ENCODE measurements at places on chromosomes 1 and 21.

DNA sequence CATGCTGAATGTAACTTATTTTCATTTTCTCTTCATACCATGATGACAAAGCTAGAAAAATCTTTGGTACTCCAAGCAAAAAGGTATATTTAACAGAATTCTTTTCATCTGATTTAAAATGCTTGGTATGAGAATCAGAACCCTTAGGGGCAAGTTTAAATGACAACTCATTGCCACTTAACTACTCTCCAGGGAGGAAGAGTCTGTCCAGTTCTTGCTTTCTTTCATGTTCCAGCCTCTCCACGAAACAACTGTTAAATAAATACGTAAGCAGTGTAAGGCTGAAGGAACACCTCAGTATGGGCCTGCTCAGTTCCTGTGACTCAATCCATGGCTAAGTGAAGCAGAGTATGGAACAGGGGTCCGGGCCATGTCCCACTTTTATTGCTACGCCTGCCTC lies 1.6 kb downstream of the LCE2A start:
- DNase-seq, result no peak

GRCh38 chr1:234559152-234559901 lies 50.7 kb downstream of the IRF2BP2 start:
- DNase-seq, result no peak

DNA sequence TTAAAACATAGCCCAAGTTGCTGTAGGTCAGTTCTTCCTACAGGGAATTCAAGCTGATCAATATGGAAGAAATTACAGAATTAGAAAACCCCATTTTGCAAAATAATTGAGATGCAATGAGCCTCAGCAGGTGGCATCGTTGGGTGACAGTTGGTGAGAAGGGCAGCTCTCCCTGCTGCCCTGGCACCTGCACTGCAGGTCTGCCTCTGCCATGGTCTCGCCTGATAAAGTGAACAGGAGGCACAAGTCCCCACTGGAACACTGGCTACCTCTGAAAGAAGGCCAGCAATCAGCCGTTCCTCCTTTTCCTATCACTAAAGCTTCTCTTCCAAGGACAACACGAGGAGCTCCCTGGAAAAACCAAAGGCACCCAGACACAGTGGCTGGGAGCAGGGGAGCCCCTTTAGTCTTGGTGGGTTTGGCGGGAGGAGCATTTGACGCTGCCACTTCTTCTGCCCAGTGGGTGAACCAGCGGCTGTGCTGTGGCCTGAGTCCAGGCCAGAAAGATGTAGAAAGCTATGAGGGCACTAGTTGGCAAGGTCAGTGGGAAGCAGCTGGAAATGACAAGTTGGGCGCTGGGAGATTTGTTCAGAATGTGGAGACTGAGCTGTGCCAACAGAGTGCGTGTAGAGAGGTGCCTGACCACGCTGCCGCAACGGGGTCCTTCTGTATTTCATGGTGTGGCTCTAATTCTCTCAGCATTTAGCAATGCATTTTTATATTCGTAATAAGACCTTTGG lies 93.1 kb downstream of the RIPK4 start:
- no peak for DNase-seq

GRCh38 chr21:28311411-28312190 lies 681.1 kb downstream of the LTN1 start:
- DNase-seq, result no peak

DNA sequence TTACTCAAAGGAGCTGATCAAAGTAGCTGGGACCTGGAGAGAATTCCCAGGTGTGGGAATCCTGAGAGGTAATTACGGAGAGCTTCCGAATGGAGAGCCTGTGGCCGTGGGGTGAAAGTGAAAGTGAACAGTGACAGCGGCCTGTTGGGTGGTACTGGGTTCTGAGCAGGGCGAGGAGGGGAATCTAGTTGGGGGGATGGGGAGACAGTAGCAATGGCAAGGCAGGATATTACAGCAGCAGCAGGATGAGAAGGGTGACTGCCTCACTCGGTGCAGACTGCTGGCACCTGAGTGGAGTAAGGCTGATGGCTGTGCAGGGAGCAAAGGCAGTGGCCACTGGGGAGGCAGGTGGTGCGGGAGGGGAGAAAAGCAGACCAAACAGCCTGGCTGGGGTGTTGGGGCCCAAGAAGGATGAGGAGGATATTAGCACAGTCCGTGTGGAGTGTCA lies 70.3 kb upstream of the PRDX6 start:
- no peak for DNase-seq

DNA sequence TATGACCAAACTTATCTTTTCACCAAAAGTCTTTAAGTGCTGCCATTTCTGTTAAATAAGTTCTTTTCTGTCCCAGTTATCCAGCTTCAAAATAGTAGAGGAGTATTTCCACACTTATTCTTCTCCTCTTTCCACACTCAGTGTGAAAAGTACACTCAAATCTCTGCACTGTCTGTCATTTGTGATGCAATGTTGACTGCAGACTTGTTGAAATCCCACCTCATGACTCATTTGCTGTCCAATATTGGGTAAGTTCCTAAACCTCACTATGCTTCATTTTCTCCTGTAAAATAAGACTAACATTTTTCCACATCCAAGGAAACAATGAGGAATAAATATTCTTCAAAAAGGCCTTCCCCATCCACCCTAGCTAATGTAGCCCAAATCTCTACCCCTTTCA lies 17.5 kb downstream of the LRRIQ3 start:
- DNase-seq, result no peak

GRCh38 chr1:215992620-215993019 lies 425.5 kb downstream of the KCTD3 start:
- no peak for DNase-seq

DNA sequence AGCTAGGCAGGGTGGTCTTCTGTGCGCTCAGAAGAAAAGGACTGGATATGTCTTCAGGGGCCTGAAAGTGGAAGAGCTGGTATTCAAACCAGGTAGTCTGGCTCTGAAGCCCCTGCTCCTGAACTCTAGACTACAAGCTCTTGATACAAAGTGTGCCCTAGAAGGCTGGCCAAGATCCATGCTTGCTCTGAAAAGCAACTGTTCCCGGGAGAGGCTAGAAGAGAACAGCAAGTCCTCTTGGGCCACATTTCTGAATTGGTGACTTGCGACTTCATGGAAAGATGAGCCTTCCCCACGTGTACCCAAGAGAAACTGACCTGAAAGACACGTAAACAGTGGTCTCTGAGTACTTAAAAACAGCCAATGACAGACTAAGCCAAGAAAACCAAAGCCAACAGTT lies 123.3 kb upstream of the GRIK3 start:
- no peak for DNase-seq

GRCh38 chr1:56551691-56552090 lies 27.7 kb downstream of the PLPP3 start:
- DNase-seq, result peak; percentile 43

- DNase-seq, result no peak
Observed at GRCh38 chr21:45959779-45960390, 21.7 kb upstream of the COL6A1 start.

GRCh38 chr1:94117259-94117851 lies 3.6 kb downstream of the ABCA4 start:
- no peak for DNase-seq

DNA sequence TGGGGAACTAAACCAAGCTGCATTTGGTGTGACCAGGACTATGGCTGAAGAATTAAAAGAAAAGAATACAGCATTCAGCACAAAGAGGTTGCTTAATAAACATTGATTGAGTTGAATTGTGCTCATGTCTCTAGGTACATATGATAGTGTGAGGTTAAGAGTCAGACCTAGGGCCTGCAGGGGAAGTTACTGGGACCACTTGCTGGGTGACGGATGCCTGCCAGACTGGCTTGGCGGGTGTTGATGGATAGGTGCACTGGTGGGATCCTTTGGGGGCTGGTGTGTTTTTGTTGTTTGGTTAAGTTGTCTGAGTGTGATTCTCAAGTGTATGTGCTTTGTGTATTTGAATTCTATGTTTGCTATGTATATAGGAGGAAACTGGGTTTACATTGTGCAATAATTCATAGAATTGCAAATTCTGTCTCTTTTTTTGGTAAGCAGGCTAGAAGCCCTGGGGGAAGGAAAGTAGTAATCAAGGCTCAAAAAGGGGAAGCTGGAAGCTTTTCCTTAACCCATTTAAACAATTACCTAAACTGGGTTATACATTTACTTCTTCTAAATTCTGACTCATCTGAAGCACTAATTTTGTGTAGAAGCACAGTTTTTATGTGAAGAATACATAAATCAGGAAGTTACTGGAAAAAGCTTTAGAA lies 1.8 kb downstream of the CD101 start:
- no peak for DNase-seq

DNA sequence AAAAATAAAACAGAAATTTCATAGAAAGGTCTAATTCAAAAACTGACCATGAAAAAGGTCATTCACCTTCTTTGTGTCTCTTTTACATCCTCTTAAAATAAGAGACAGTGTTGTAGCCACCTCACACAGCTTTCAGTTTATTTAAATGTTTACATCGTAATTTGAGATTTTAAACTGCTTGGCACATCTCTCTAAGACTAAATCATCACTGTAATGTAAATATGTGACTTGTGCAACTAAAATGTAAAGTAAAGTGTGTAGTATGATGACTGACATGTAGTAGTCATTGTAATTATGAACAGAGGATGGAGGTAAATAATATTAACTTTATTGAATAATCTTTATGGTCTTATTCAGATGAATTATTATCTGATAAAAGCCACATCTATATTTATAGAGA lies 283.9 kb downstream of the KCNT2 start:
- no peak for DNase-seq

DNA sequence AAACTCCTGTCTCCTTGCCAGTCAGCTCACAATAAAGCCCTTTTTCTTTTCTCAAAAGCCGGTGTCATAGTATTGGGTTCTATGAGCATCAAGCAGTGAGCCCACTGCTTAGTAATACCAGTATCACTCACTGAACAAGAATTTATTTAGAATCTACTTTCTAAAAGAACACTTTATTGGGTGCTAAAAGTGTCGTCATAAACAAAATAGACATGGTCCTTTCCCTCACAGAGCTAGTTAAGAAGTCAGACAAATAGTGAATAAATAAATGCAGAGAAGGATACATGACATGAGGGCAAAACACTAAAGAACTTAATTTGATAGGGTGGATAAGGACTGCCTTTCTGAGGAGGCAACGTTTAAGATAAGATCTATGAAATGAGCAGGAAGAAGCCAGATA lies 32.2 kb downstream of the EVI5 start:
- DNase-seq, result no peak

- no peak for DNase-seq
Observed at GRCh38 chr1:8825985-8826481, 8.6 kb upstream of the RERE start.

DNA sequence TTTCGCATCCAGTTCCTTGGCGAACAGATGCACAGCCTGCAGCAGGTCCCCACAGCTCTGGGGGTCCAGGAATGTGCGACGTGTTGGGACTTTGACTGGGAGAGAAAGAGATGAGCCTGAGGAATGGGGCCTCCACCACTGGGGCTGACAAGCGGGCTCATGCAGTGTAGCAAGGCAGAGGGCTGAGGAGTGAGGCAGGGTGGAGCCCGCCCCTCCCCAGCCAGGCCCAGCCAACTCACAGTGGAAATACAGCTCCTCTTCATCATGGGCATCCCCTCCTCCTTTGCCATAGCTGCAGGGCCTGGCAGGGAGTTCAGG lies 30.7 kb downstream of the CDCA8 start:
- DNase-seq, result no peak

GRCh38 chr21:36320421-36321324 lies 676 bp downstream of the MORC3 start:
- peak; percentile 86 for DNase-seq
